Stimulated activated CD4-positive, alpha-beta T cell treated with anti-CD3 and anti-CD28 coated beads, TNF-alpha, amount 100 ng/mL, for 4 hours (primary cell): ENCODE measurements at places on chromosomes 1 and 21.
A peak's percentile ranks its signal among the peaks of the same experiment; 100 is the strongest.

- DNase-seq, result no peak
Measured at GRCh38 chr1:235156265-235156664, 4.8 kb downstream of the RBM34 start.

DNA sequence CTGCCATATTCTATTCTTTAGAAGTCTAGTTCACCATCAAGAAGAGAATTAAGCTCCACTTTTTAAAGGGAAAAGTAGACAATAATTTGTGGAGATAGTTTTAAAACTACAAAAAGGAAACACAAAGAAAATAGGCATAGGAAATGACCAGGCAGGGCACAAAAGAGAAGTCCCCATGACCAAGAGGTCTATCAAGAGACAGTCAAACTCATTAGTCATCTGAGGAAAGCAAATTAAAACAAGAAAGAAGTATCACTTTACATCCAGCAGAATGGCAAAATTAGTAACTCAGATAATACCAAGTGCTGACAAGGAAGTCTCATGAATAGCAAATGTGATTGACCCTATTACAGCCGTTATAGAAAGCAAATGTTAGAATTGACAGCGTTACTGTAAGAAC, 243.7 kb upstream of the SNX7 start:
- no peak for DNase-seq

- DNase-seq, result no peak
Measured at GRCh38 chr21:44511219-44511937, 28.6 kb downstream of the KRTAP10-1 start.

- DNase-seq, result no peak
Measured at GRCh38 chr1:111290630-111291029, at the start of gene CHIA. TSS of gene CHIA (plus strand) at chr1:111290851. CDS start at chr1:111310468, 19,617 bp downstream.

DNA sequence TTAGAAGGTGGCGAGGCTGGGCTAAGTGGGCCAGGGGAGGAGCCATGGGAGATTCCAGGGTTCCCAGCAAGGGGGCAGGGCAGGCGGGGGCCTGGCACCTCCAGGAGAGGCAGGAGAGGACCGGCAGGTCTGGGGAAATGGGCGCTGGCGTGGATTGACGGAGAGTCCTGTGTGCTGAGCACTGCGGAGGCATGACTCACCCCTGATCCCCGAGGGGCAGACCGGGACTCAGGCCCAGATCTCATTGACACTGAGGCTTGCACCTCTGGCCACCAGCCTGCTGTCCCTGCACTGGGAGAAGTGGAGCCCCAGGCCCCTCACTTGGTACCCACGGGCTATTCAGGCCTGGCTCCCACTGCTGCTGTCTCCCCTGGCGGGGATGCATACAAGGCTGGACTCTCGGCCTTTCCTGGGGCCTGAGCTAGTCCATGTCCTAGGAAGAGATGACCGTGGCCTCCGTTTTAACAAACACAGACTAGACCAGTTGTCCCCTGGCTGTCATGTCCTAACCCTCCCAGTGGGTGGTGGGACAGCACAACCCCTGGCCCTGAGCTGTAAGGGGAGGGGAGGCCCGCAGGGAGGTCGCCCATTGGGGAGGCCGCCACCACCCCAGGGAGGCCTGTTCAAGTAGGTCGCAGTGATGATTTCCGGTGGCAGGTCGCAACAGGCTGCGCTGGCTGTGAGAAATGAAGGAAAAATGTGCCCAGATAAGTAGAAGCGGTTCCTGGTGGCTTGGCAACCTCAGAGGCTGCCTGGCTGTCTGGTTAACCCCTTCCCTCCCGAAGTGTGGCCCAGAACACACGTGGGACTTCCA, 39.7 kb downstream of the RIPK4 start:
- no peak for DNase-seq

GRCh38 chr1:36937371-36937770, 96.9 kb downstream of the GRIK3 start:
- DNase-seq, result no peak

GRCh38 chr1:44941424-44942324, 44.7 kb downstream of the EIF2B3 start:
- DNase-seq, result no peak

- no peak for DNase-seq
Measured at GRCh38 chr1:160256396-160257046, 5.8 kb downstream of the DCAF8 start.

DNA sequence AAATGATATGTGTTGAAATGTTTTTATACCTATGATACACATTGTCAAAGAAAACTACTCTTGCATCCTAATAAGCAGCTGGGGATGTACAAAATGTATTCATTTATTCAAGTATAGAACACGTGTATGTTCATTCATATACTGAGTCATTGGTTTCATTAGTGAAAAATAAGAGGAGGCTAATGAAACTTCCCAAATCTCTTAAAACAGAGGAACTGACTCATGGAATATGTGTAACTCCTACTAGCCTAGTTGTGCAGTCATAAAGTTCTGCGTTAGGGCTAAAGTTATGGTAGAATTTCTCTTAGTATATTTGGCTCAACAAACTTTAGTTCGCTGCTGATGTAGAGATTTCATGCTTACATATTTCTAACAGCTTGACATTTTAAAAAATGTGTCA, 441.6 kb downstream of the NCAM2 start:
- DNase-seq, result no peak

DNA sequence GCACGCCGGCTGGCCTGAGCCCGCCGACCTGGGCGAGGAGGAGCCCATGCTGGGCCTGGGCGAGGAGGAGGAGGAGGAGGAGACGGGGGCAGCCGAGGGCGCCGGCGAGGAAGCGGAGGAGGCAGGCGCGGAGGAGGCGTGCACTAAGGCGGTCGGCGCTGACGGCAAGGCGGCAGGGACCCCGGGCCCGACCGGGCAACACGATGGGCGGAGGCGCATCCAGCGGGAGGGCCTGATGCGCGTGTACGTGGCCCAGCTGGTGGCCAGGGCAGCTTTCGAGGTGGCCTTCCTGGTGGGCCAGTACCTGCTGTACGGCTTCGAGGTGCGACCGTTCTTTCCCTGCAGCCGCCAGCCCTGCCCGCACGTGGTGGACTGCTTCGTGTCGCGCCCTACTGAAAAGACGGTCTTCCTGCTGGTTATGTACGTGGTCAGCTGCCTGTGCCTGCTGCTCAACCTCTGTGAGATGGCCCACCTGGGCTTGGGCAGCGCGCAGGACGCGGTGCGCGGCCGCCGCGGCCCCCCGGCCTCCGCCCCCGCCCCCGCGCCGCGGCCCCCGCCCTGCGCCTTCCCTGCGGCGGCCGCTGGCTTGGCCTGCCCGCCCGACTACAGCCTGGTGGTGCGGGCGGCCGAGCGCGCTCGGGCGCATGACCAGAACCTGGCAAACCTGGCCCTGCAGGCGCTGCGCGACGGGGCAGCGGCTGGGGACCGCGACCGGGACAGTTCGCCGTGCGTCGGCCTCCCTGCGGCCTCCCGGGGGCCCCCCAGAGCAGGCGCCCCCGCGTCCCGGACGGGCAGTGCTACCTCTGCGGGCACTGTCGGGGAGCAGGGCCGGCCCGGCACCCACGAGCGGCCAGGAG, 7.2 kb upstream of the IBA57 start:
- DNase-seq, result no peak

- DNase-seq, result no peak
Measured at GRCh38 chr1:243494741-243495431, 239.0 kb downstream of the SDCCAG8 start.

- DNase-seq, result no peak
Measured at GRCh38 chr1:153805886-153806719, 30.9 kb downstream of the SLC27A3 start.

- no peak for DNase-seq
Measured at GRCh38 chr21:42350927-42351426, at the start of gene TFF2. TSS of gene TFF2 (minus strand) at chr21:42350994. CDS start at chr21:42350957, 37 bp downstream.

DNA sequence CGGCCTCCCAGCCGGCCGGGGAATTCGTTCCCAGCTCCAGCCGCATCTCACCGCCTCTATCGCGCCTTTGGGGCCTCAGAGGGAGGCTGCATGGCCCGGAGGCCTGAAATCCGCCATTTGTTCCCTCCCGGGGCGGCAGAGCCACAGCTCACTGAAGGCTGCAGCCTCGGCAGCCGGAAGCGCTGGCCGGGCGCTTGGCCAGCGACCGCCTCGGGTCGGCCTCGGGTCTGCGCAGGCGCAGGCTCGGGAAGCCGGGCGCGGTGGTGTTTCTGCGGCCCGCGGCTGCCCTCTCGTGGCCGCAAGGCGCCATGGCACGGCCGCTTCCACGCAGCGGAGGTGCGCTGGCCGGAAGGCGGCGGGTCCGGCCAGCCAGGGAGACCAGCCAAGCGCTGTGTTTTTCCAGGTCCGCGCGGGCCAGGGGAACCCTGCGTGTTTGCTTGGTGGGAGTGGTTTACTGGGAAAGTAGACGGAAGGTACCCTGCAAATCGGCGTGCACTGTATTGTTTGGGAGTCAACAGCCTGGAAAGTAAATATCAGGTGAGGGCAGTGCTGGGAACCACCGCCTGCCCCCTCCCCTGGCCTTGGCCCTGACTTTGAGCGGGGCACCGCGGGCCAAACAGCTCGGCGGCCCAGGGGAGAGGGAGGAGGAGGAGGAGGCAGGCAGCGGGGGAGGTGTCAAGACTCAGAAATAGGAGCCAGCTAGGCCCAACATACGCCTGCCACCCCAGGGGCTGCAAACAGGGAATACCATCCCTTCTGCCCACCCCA, 52.7 kb upstream of the CD34 start:
- peak; percentile 69 for DNase-seq

DNA sequence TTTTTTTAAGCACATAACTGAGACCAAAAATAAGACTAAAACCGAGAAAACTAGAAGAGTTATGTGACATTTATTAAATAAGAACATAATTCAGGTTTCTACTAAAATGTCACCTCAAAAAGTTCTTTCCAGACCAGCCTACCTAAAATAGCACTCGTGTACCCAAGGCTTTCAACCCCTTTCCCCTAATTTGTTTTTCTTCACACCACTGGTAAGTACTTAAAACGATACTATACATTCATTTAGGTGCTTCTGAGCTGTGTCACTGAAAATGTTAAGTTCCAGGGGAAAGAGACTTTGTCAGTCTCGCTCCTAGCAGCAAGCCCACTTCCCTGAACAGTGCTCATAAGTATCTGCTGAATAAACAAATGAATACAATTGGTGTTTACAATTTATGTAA, 6.8 kb downstream of the RRAGC start:
- no peak for DNase-seq

DNA sequence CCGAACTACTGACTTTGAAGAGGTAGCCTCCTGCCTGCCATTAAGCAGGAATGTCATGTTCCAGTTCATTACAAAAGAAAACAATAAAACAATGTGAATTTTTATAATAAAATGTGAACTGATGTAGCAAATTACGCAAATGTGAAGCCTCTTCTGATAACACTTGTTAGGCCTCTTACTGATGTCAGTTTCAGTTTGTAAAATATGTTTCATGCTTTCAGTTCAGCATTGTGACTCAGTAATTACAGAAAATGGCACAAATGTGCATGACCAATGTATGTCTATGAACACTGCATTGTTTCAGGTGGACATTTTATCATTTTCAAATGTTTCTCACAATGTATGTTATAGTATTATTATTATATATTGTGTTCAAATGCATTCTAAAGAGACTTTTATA, 159.8 kb upstream of the SGIP1 start:
- DNase-seq, result no peak

DNA sequence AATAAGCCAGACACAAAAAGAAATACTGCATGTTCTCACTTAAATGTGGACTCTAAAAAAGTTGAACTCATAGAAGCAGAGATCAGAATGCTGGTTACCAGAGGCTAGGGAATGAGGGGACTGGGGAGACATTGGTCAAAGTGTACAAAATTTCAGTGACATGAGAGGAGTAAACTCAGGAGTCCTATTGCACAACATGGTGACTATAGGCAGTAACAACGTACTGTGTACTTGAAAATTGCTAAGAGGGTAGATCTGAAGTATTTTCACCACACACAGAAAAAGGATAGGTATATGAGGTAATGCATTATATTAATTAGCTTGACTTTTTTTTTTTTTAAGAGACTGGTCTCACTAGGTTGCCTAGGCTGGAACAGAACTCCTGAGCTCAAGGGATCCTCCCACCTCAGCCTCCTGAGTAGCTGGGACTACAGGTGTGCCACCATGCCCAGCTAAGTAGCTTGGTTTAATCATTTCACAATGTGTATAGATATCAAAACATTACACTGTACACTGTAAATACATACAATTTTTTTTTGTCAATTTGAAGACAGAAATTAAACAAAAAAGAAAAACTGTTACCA, 7.4 kb downstream of the ZNF496 start:
- DNase-seq, result no peak

GRCh38 chr1:47459253-47459788, 21.5 kb downstream of the FOXD2 start:
- no peak for DNase-seq

- DNase-seq, result no peak
Measured at GRCh38 chr1:231322880-231323530, 14.6 kb downstream of the EXOC8 start.

DNA sequence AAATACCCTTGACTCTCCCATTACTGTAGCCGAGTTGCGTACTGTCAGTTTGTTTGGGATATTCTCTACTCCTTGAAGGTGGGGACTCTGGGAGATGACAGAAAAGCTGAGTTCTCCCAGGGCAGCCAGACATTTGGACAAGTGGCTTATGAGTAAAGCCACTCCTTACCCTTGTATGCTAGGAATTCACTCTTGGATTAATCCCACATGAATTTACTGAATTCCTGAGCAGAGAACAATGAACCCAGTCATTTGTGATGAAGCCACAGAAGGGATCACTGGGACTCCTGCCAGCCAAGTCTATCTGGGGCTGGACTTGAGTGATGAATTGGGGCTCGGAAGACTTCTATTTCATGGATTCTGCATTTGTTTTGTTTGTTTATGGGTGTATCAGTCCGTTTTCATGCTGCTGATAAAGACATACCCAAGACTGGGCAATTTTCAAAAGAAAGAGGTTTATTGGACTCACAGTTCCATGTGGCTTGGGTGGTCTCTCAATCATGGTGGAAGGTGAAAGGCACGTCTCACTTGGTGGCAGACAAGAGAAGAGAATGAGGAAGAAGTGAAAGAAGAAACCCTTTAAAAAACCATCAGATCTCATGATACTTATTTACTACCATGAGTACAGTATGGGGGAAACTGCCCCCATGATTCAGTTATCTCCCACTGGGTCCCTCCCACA, 25.1 kb downstream of the C1orf116 start:
- DNase-seq, result no peak

GRCh38 chr1:240423246-240423924, 188.6 kb downstream of the GREM2 start:
- no peak for DNase-seq

GRCh38 chr1:239566074-239566473, 179.7 kb downstream of the CHRM3 start:
- no peak for DNase-seq

DNA sequence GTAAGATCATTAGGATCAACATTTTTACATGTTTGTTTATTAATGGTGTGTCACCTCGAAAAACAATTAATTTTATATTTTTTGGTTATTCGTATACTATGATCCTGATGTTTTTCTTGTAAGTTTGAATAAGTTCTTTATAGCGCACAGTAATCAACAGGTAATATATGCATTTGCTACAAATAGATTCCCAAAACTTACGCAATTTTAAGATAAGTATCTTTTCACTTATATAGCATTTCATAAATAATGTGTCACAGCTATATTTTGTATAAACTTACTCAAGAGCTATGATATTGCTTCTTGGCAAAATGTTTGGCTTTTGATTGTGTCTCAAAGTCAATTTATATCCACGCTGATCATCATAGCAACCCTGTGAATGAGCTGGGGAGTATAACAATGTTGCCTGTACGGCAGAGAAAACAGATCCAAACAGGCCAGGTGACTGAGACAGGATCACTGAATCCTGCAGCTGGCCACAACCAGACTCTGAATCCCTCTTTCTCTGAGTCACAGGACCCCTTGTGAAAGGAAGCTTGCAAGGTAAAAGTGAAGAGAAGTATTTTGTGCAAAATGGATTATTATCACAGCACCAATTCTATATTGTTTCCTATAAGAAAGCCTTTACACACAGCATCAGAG, 48.6 kb downstream of the GNG12 start:
- no peak for DNase-seq
